Activated CD4-positive, alpha-beta memory T cell treated with anti-CD3 and anti-CD28 coated beads for 36 hours (primary cell): ENCODE measurements at places on chromosomes 4 and X.

- DNase-seq: no peak
Measured at GRCh38 chr4:76968937-76969336, 19.4 kb downstream of the SEPTIN11 start.

GRCh38 chrX:148466292-148466691, 34.1 kb upstream of the AFF2 start:
- no peak for DNase-seq

GRCh38 chr4:104531390-104531789, 36.7 kb upstream of the CXXC4 start:
- no peak for DNase-seq

DNA sequence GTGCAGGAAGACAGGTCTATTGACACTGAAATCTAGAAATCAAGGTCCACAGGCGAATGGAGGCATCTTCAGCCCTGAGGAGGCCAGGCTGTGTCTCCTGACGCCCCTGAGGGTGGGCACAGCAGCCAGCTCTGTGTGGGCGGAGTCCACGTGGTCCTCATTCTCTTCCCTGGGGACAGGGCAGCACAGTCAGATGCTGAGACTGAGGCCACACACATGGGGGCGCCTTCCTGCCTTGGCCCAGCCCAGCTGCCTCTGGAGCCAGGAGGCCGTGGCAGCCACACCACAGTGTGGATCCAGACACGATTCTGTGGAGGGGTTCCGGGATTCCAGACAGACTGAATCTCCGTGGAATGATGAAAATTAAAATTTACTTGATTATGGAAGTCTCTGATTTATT, 20.8 kb downstream of the FGFR3 start:
- no peak for DNase-seq

DNA sequence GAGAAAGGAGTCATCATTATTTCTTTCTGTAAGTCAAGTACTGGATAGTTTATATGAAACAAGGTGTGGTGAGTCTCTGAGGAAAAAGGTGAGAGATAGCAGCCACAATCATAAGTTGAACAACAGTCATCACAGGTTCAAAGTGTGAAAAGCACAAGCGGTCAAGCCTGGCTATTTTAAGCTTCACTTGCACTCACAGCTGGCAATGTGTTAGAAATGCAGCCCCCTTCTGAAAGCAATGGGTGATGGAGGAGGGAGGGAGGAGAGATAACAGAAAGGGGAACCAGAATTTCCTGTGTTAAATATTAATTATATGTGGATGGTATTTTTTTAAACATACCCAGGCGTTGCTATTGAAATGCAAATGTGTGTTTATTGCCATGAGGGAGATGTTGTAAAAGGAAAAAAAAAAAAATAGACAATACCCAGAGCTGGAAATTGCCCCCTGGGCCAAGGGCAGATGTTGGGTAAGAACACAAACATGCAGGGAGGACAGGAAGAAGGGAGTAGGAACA, 26.9 kb upstream of the BMP3 start:
- no peak for DNase-seq

- DNase-seq: no peak
Measured at GRCh38 chr4:14180983-14181601, 553.6 kb upstream of the BOD1L1 start.

DNA sequence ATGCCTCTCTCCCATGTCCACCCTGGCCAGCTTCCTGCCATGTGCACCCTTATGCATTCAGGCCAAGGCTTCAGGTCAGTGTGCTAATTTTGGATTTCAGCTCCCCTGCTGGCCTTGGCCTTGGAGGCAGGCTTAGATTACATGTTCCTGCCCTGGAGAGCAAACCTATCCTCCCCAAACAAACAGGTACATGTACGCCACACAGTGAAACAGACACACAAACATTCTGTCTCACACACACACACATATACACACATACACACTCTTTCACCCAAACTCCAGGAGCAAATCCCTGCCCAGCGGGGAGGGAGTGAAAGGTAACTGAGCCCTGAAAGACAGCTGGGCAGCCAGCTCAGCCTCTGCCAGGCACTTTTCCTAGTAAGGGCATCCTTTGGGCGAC, 62.7 kb upstream of the ARHGAP36 start:
- no peak for DNase-seq

GRCh38 chr4:9997886-9998285, 23.4 kb downstream of the SLC2A9 start:
- DNase-seq: no peak

GRCh38 chrX:128992107-128992971, 531.0 kb downstream of the SMARCA1 start:
- no peak for DNase-seq

- DNase-seq: peak; percentile 14
Measured at GRCh38 chrX:37776283-37776986, 3.4 kb upstream of the CYBB start.

- peak; percentile 9 for DNase-seq
Measured at GRCh38 chrX:20459410-20460350, 193.0 kb upstream of the RPS6KA3 start.
